ENCODE measurements at places on chromosomes 6 and 20. TPM values are rescaled to one million over a fixed set of nuclear protein-coding genes. Genes with fewer than 3 reads are reported as not detected.

The MROH8 gene
- total RNA-seq = 8.4 TPM

The TRIM38 gene
- total RNA-seq = 5.3 TPM

The DEFB119 gene
- not detected for total RNA-seq

The GJA10 gene
- total RNA-seq = 2.5 TPM

The CST2 gene
- not detected for total RNA-seq

The NNAT gene
- 237 TPM for total RNA-seq

The SPATS1 gene
- total RNA-seq = not detected

The METTL24 gene
- total RNA-seq = 12.0 TPM

The HLA-DQA1 gene
- total RNA-seq = 0.38 TPM

The SIRPD gene
- total RNA-seq = not detected

The HDGFL1 gene
- not detected for total RNA-seq

The SDCBP2 gene
- 2.7 TPM for total RNA-seq

The PACRG gene
- total RNA-seq = 10.6 TPM

The RBBP8NL gene
- total RNA-seq = 0.27 TPM

The SPATA25 gene
- 7.6 TPM for total RNA-seq

The FILIP1 gene
- 16.8 TPM for total RNA-seq

The L3MBTL1 gene
- 34.6 TPM for total RNA-seq

The PTCRA gene
- not detected for total RNA-seq

The KCNK15 gene
- total RNA-seq = 1.4 TPM

The GUCA1A gene
- 15.0 TPM for total RNA-seq

The KIFC1 gene
- total RNA-seq = 13.2 TPM

The ULBP3 gene
- 4.2 TPM for total RNA-seq

The LAMP5 gene
- 34.1 TPM for total RNA-seq

The KHDC1L gene
- 1.0 TPM for total RNA-seq

The THEMIS gene
- total RNA-seq = 0.22 TPM

The CTAGE9 gene
- total RNA-seq = not detected

The PTCHD4 gene
- total RNA-seq = 10.0 TPM

The FNDC1 gene
- 38.9 TPM for total RNA-seq

The AIF1 gene
- total RNA-seq = 10.5 TPM

The SH3BGRL2 gene
- total RNA-seq = 71.2 TPM

The SLC16A10 gene
- total RNA-seq = 12.0 TPM

The ATF6B gene
- total RNA-seq = 35.8 TPM

The GTPBP2 gene
- total RNA-seq = 46.9 TPM
